Ureter (tissue), 1 donor: ENCODE measurements at places on chromosomes 2 and 18. TPM values are rescaled to one million over a fixed set of nuclear protein-coding genes. Genes with fewer than 3 reads are reported as not detected.

Gene SERPINB11
- total RNA-seq = not detected

- peak; percentile 28 for DNase-seq
Measured at GRCh38 chr18:48820483-48821250, 130.1 kb downstream of the SMAD7 start.

Gene DNAH7
- 5.5 TPM for total RNA-seq

DNA sequence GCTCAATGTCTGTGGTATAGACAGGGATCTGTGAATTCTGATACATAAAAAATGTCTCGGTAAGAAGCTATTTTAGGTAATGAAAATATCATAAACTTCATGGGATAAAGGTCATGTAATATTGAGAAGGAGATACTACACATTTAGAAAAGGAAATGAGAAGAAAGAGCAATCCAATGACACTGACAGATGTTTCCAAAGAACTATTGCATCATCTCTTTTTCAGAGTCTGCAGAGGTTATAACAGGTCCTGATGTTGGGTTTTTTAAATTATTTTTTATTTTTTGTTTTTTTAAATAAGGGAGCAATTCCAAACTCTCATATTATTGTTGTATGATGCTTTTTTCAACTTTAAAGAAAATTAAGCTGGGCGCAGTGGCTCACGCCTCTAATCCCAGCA lies 176.9 kb downstream of the KCNH7 start:
- no peak for DNase-seq

Gene SRD5A2
- total RNA-seq = 0.65 TPM

- DNase-seq = no peak
Measured at GRCh38 chr2:120017201-120017600, 4.3 kb downstream of the EPB41L5 start.

- DNase-seq = no peak
Measured at GRCh38 chr2:108571286-108571685, 37.0 kb downstream of the LIMS1 start.

GRCh38 chr2:169933124-169933711 lies 106.0 kb downstream of the UBR3 start:
- no peak for DNase-seq

- DNase-seq = no peak
Measured at GRCh38 chr2:128727914-128728313, 409.2 kb upstream of the HS6ST1 start.

DNA sequence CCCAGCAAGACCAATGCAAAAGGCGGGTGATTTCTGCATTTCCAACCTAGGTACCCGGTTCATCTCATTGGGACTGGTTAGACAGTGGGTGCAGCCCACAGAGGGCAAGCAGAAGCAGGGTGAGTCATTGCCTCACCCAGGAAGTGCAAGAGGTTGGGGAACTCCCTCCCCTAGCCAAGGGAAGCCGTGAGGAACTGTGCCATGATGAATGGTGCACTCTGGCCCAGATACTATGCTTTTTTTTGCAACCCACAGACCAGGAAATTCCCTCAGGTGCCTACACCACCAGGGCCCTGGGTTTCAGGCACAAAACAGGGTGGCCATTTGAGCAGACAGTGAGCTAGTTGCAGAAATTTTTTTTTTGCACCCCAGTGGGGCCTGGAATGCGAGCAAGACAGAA lies 662.6 kb upstream of the ACVR2A start:
- no peak for DNase-seq

Gene ANKRD30BL
- 0.36 TPM for total RNA-seq

Gene PRKCE
- 54.3 TPM for total RNA-seq

Gene FIGN
- 8.0 TPM for total RNA-seq

DNA sequence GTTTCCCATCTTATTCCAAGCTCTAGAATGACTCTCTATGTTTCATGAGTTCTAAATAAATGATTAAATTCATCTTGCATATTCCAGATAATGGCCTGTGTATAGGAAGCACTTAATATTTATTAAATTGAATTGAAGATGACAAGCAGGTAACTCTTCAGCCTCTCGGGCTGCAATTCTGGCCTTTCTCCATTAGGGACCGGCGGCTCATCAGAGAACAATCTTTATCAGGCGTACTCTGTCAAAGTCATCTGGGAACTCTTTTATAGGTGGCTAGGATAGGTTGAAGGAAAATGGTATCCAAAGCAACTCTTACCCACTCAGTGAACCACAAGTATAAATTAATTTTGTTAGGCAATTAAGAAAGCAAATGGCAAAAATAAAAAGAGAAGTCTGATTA lies 308.5 kb downstream of the NOL4 start:
- DNase-seq = no peak

DNA sequence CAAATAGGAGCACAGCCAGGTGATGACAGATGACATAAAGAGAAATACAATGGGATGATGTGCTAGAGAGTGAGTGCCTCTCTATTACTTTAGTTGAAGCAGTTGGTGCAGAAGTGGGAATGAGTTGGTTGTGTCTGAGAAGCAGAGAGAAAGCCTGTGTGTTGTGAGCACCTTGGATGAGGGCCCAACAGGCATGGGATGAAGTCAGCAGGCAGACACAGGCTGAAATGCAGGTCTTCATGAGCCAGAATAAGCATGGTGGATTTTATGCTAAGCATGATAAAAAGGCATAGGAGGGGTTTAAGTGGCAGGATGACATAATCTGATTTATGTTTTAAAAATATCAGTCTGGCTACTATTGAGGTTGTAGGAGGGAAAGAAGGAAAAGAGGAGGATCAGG lies 71.5 kb downstream of the KLHL14 start:
- DNase-seq = no peak

- DNase-seq = peak; percentile 1
Measured at GRCh38 chr2:128803222-128803621, 484.6 kb upstream of the HS6ST1 start.

DNA sequence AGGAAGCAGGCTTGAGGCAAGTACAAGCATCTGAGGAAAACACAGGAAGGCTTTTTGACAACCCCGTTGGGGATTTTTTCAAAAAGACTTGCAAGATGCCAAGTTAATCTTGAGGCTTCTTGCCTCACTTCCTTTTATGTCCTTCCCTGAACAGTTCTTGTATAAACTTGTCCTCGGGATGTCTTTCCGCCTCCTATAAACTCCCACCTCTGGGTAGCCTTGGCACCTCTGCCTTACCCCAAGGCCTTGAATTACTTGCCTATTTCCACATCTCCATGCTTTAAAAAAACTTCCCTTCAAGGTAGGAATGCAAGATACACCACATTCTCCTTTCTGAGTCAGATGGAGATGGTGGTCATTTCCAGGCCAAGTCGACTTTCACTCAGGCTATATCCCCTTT lies 106.4 kb upstream of the RBBP8 start:
- DNase-seq = no peak

GRCh38 chr18:77754475-77755044 lies 504.9 kb downstream of the GALR1 start:
- DNase-seq = no peak

- DNase-seq = no peak
Measured at GRCh38 chr2:168624028-168624427, 168.0 kb downstream of the CERS6 start.

DNA sequence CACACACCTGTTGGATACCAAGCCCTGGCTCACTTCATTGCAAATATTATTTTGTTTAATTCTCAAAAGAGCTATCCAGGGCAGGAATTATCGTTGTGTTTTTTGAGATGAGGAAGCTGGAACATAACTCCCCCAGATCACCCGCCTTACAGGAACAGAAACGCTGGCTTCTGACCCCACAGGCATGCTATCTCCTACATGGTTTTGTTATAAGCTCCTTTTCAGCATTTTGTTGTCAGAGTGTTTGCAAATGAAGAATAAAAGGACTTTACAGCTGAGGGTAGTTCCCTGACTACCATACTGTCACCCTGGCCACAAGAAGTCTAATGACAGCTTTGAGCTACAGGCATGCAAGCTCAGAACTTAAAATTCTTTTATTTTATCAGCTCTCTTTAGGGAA lies 62.0 kb upstream of the MRPS9 start:
- no peak for DNase-seq

DNA sequence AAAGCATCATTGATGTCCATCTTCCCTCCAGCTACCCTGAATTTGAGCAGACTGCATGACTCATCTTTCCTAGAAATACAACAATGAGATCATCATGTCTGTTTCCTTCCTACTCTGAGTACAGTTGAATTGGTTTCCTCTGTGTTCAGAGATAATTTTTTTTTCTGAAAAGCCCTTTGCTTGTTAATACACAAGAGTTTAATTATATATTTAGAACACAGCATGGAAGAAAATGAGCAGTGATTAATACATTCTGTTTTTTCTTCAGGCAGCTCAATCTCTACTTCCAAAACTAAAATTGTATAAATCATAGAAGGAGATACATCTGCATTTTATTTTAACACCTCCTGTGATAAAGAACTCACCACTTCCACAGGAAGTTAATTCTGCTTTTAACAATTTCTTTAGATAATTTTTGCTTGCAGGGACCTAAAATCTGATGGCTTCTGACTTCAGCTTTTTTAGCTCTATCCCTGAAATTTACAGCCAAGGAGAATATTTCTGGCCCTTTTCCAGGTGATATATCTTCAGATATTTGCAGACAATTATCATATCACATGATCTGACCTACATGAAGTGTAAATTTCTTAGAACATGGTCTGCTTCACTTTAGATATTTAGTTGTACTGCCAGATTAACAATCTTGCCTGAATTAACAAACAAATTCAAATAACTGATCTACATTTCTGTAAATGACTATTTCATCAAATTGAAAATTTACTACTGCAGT lies 249.0 kb downstream of the TRIB2 start:
- DNase-seq = no peak

DNA sequence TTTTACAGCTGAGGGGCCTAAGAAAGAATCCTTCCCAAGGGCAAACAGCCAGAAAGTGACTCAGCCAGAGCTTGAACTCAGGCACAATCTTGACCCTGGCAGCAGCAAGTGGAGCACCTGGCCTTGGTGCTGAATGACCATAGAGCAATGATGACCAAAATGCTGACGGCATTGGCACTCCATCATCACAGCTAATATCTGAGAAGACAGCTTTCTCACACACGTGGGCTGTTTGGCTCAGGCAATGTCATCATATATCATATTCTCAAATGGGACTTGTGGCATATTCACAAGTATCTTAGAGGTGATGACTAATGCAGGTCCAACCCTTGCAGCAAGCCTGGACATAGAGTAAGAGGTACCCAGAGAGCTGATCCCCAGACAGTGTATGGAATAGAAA lies 443.9 kb upstream of the MYT1L start:
- no peak for DNase-seq

- DNase-seq = no peak
Measured at GRCh38 chr2:85771486-85771885, 17.7 kb downstream of the ATOH8 start.
